ENCODE measurements at places on chromosomes 2 and 18. TPM values are rescaled to one million over a fixed set of nuclear protein-coding genes. Genes with fewer than 3 reads are reported as not detected.

GRCh38 chr2:1054399-1054798 is 103.8 kb downstream of the SNTG2 start:
- H3K4me3 ChIP-seq = no peak overlapping the region
- no peaks in the 10 kb centered on the region for H3K4me1 ChIP-seq
- no peaks in the 10 kb centered on the region for H3K27me3 ChIP-seq
- H3K36me3 ChIP-seq = no peaks in the 10 kb centered on the region
- H3K27ac ChIP-seq = no peak overlapping the region
- DNase-seq = no peak

DNA sequence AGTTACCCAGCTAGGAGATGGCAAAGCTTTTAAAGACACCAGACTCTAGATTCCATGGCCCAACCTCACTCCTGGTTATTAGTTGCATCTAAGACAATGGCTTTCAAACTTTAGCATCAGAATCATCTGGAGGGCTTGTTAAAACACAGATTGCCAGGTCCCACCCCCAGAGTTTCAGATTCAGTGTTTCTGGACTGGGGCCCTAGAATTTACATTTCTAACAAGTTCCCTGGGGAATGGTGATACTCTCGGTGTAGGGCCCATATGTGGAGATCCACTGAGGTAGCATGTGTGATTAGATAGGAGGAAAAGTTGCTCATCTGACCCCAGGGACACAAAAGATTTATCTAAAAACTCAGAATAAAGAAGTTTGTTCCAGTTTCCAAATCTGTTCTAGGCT is 14.5 kb upstream of the TTR start:
- no peaks in the 10 kb centered on the region for H3K27me3 ChIP-seq
- H3K27ac ChIP-seq = no peak overlapping the region
- H3K4me3 ChIP-seq = no peak overlapping the region

DNA sequence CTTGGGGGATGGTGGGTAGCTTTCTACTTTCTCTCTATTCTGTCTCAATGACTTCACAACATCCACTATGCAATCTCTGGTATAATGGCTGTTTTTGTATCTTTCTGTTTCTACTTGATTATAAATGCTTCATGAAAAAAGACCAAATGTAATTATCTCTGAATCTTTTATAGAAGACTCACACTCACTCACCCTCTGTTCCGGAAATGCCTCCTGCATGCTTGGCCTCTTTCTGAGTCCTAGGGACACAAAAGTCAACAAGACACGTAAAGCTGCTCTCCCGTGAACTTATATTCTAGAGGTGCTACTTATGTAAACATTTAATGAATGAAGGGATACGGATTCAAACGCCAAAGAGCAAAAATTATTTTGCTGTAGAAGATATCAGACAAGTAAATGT is 502.2 kb upstream of the SOX11 start:
- H3K36me3 ChIP-seq = no peaks in the 10 kb centered on the region
- H3K27ac ChIP-seq = no peak overlapping the region
- no peaks in the 10 kb centered on the region for H3K4me1 ChIP-seq
- H3K27me3 ChIP-seq = no peaks in the 10 kb centered on the region

DNA sequence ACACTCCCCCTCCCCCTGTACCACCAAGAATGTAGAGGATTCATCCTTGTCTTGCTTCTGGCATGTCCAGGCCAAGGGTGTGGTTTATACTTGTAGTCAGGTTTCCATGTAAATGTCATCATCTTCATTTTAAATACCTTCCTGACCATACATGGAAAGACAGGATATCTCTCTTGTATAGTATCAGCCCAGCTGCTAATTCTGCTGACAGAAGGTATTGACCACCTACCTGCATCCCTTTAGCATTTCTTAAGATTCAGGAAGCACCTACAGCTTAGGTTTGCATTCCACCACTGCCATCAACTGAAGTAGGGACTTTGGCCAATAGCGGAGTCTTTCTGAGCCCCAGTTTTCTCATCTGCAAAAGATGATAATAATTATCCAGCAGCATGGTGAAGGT is 22.9 kb upstream of the FSHR start:
- no peak overlapping the region for H3K27ac ChIP-seq
- no peaks in the 10 kb centered on the region for H3K27me3 ChIP-seq
- no peak overlapping the region for H3K4me3 ChIP-seq
- H3K36me3 ChIP-seq = no peaks in the 10 kb centered on the region
- no peak for DNase-seq

The RBM44 gene
- 1.5 TPM for total RNA-seq

The C2orf78 gene
- total RNA-seq = not detected

The PIEZO2 gene
- total RNA-seq = not detected

The SAP130 gene
- 9.5 TPM for total RNA-seq

The CYRIA gene
- 2.3 TPM for total RNA-seq

The MYCN gene
- total RNA-seq = 0.30 TPM

The LYG1 gene
- not detected for total RNA-seq

The NUP35 gene
- total RNA-seq = 13.6 TPM

The ANKRD30BL gene
- not detected for total RNA-seq

Data from esophagus squamous epithelium (tissue), 5 donors.